ENCODE measurements at places on chromosomes 13 and 19.

DNA sequence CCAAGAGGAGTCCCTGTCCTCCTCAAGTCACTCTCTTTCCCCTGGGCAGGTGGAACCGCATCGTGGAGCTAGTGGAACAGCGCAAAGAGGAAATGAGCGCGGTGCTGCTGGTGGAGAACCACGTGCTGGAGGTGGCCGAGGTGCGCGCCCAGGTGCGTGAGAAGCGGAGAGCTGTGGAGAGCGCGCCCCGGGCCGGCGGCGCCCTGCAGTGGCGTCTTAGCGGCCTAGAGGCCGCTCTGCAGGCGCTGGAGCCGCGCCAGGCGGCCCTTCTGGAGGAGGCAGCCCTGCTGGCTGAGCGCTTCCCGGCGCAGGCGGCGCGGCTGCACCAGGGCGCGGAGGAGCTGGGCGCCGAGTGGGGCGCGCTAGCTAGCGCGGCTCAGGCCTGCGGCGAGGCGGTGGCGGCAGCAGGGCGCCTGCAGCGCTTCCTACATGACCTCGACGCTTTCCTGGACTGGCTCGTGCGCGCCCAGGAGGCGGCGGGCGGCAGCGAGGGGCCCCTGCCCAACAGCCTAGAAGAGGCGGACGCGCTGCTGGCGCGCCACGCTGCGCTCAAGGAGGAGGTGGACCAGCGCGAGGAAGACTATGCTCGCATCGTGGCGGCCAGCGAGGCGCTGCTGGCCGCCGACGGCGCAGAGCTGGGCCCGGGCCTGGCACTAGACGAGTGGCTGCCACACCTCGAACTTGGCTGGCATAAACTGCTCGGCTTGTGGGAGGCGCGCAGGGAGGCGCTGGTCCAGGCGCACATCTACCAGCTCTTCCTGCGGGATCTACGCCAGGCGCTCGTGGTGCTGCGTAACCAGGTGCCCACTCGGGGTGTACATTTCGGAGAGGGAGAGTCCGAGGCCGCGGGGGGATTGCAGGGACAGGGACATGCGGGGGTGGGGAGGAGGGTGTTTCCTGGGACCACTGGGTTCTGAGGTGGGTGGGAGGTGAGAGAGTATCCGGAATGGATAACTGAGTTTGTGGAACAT lies 52.8 kb downstream of the SPTBN4 start:
- DNase-seq = no peak

- no peak for DNase-seq
Observed at GRCh38 chr19:45110851-45111266, 17.9 kb downstream of the PPP1R37 start.

GRCh38 chr19:11023710-11024109 lies 62.9 kb downstream of the SMARCA4 start:
- no peak for DNase-seq

- DNase-seq = no peak
Observed at GRCh38 chr19:34732612-34733211, 1.3 kb upstream of the ZNF181 start.

GRCh38 chr19:22530042-22530441 lies 104.1 kb upstream of the ZNF492 start:
- no peak for DNase-seq

DNA sequence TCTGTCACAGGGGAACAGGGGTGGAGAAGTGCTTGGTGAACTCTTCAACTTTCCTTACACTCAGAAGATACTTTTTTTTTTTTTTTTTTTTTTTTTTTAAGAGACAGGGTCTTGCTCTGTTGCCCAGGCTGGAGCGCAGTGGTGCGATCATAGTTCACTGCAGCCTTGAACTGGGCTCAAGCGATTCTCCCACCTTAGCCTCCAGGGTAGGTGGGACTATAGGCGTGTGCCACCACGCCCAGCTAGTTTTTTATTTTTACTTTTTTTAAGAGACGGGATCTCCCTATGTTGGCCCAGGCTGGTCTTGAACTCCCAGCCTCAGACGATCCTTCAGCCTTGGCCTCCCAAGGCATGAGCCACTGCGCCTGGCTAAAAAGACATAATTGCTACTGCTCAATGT lies 11.5 kb downstream of the CEBPG start:
- no peak for DNase-seq

GRCh38 chr19:41919948-41920712 lies 8.1 kb downstream of the ERFL start:
- DNase-seq = no peak

GRCh38 chr19:34832581-34833112 lies 59.6 kb upstream of the ZNF599 start:
- DNase-seq = no peak

- DNase-seq = no peak
Observed at GRCh38 chr19:11296264-11296663, 304 bp downstream of the TSPAN16 start.

- no peak for DNase-seq
Observed at GRCh38 chr19:5799247-5800241, 5.3 kb upstream of the NRTN start.

- DNase-seq = peak; percentile 56
Observed at GRCh38 chr13:38350114-38350617, 515 bp downstream of the UFM1 start.

DNA sequence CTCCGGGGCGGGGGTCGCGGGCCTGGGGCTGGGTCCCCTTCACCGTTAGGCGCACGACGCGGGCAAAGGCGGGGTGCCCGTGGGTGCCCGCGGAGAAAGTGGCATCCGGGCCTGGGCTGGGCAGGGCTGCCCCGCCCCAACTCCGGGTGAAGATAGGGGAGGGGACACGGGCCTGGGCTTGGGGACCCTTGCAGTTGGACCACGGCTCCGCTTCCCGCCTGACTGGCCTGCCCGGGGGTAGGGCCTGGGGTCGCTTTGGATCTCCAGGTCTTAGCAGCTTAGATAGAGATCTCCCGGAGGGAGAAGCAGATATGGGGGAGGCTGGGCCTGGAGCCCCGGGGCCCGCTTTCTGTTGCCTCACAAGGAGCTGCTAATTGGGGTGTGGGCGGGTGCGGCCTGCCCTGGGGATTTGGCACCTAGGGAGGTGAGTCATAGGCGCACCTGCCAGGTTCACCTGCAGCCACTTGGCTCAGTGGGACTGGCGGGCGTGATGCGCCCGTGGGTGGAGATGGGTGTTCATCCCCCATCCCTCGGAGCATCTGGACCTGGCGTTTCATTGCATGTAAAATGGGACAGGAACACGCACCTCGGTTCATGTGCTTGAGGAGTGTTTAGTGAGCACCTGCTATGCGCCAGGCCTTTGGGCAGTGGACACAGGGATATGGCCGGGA lies 585 bp downstream of the MAP1S start:
- DNase-seq = no peak

DNA sequence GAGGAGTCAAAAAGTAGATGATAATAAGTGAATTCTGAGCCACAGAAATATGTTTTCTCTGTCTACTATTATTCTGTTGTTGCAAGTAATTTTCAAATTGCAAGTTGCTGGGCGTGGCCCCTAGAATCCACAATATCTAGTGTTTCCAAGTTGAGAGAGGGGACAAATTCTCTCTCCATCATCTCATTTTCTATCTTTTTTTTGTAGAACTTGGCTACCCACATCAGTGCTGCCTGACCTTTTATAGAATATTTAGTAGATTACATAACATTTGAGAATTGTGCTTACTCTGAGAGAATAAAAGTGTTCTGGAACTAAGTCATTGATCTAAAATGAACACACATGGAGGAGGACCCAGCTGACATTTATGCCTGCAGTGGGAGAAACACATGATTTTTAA lies 110.9 kb upstream of the CSNK1A1L start:
- no peak for DNase-seq

GRCh38 chr19:6415591-6416190 lies 8.9 kb downstream of the KHSRP start:
- DNase-seq = no peak

DNA sequence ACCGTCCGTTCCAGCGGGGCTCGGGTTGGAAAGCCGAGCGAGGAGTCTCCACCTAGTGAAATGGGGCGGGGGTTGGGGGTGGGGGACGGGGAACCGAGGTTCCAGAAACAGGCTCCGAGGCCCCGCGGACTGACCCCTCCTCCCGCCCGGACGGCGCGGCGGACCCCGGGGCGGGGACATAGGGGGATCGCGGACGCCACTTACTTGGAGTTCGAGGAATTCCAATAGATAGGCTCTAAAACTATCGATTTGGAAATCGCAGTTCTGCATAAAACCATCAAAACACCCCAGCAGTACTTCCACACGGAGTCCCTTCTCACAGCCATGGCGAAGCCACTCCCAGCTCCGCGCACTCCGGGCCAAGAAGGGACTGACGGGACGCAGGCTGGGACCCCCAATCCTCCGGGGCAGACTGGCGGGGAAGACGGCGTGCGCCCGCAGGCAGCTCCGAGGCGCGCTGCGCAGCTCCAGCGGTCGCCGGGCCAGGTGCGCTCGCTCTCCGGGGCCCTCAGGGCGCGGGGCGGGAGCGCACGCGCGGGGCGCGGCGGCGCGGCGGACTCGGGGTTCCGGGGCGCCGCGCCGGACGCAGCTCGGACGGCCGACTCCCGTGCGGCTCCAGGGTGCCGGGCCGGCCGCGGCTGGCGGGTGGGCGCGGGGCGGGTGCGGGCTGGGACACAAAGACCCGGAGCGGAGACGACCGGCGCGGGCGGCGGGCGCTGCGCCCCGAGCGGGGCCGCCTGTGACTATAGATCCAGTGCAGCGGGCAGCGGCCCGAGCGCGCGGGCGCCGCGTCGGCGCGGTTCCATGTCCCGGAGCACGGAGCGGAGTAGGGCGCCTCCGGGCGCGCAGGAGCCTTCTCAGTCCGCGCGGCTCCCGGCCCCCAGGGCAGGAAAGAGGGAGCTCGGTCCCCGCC lies 567 bp downstream of the EFNB2 start:
- DNase-seq = peak; percentile 14

GRCh38 chr19:869245-870177 lies 10.0 kb downstream of the CFD start:
- no peak for DNase-seq

- peak; percentile 17 for DNase-seq
Observed at GRCh38 chr13:94620286-94620896, 18.7 kb downstream of the GPR180 start.

GRCh38 chr13:24279327-24280110 lies 29.9 kb upstream of the C1QTNF9 start:
- DNase-seq = no peak

DNA sequence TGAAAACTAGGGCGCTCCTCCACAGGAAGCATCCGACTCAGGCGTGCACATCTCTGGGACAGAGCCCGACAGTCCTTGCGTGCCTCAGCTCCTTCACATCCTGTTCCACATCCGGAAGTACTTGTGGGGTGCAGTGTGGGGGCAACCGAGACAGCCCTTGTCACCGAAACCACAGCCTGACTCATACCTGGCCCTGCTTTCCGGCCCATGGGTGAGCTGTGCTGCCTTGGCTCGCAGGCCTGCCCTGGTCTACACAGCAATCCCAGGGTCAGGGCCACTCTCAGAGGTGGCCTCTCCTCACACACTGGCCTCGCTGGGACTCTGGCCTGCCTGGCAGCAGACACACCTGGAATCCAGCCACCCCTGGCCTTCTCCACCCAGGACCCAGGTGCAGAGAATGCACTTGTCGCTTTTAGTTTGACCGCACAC lies 100.4 kb downstream of the STK24 start:
- peak; percentile 87 for DNase-seq

DNA sequence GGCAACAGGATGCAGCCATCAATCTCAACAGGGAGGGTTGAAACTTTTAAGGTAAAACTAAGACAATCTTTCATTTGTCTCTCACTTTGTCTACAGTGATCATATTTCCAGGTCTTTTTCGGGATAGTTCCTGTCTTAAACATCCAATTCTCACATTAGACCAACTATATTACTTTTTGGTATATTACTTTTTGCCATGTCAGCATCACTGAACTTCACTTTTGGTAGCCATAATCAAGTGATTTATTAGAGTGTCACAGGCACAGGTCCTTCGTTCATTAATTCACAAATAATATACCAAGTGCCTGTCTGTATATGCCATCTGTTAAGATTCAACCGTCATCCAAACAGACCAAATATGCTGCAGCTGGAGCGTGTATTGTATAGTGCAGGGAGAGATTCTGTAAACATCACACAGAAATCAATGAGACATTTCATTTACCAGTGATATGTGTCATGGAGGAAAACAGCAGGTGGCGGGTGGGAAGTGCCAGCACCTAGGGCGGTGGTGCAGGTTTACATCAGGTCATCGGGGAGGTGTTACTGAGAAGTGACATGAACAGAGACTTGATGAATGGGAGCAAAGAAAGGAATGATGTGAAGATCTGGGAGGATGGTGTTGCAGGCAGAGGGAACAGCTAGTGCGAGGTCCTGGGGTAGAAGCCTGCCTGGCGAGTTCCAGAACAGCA lies 24.9 kb downstream of the ARHGEF7 start:
- DNase-seq = no peak

- no peak for DNase-seq
Observed at GRCh38 chr19:43610493-43610892, 1.4 kb upstream of the SRRM5 start.

GRCh38 chr19:52665529-52665928 lies 27.4 kb upstream of the ZNF83 start:
- DNase-seq = no peak

DNA sequence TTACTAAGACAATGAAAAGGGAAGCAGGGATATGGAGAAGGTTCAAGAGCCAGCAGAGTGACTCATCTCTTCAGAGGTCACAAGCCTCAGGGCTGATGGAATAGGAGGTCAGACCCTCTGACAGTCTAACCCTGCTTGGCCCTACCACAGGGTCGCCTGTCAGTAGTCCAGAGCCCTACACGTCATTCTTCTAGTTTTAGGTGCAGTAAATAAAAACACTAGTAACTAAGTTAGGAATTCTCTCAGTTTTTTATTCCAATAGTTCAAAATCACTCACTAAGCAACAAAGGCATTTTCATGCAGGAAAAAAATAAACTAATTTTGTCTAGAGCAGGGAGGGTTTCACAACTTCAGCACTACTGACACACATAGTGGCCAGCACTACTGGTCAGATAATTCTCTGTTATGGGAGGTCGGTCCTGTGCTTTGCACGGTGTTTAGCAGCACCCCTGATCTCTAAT lies 27.2 kb downstream of the FOXO1 start:
- no peak for DNase-seq

DNA sequence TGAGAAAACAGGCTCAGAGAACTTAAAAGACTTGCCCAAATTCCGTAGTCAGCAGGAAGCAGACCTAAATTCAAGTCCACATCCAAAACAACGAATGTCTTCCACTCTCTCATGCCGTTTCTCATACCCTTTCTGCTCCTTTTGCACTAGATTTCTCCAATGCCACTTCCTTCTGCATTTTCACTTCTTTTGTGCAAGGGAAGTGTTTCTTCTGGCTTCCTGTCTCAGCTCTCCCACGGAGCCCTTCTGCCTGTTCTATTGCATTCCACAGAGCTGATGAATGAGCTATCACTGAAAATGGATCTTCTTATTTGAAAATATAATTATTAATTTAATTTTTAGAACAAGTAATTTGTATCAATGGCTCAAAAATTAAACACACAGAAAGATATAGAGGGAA lies 56.1 kb upstream of the STK24 start:
- no peak for DNase-seq

- no peak for DNase-seq
Observed at GRCh38 chr13:84567848-84568247, 685.6 kb upstream of the SLITRK1 start.

All from CD4-positive, alpha-beta T cell treated with Interleukin-10 for 1 hour (primary cell).